ENCODE measurements at places on chromosomes 3 and 15.

- peak; percentile 86 for DNase-seq
These were observed at the start of gene LACTB for GRCh38 chr15:63121382-63122001. Gene LACTB, plus strand, starts transcription at chr15:63121861. Its CDS starts 11 bp downstream, at chr15:63121872.

GRCh38 chr3:188870431-188870830 is 301.3 kb upstream of the TPRG1 start:
- no peak for DNase-seq

DNA sequence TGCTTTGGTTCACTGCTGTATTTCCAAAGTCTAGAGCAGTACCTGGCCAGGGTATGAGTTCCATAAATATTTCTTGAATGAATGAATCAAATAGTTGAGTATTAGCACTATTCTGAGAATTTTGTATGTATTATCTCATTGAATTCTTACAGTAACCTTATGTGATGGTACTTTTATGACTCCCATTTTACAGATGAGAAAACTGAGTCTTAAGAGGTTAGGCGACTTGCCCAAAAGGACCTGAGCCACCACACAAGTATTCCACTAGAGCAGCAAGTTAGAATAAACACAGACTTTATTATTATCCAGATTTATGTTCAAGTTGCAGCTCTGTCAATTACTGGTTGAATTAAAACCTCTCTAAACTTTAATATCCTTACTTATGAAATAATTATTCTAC is 29.4 kb downstream of the CRTC3 start:
- DNase-seq: no peak

DNA sequence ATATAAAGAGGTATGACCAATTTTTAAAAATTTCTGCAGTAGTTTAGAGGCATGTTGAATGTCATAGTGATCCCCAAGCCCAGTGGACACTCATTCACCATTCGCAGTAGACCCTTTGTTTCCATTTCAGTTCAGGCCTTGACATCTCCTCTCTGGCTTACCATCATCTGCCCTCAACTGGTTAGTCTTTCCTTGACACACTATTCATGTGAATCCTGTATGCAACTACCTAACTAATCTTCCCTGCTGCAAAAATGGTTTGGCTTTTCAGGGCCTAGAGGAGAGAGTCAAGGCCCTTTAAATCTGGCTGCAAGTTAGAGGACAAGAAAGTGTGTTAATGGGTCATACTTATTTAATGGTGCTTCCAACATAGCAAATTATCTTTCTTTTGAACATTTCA is 10.9 kb downstream of the APH1B start:
- DNase-seq: no peak

GRCh38 chr3:84922682-84923081 is 36.1 kb upstream of the CADM2 start:
- no peak for DNase-seq

DNA sequence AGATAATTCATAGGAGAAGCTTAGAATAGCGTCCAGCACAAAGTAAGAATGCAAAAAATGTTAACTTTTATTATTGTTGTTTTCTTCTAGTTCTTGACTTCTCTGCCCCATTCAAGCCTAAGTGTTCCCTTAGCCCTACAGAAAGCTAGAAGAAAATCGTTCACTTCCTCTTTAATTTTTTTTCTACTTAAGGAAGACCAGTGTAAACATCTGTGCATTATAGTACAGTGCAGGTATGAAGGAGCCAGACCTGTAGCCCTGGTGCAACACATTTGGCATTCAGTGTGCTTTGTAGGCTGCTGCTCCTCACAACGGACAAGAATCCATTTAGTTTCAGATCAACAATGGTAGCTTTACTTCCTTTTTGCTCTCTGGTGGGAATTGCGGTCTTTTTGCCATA is 127.8 kb upstream of the SLC7A14 start:
- no peak for DNase-seq

- no peak for DNase-seq
These were observed 149.9 kb downstream of the CFAP20DC start for GRCh38 chr3:58899953-58900298.

All from stimulated activated naive CD8-positive, alpha-beta T cell treated with anti-CD3 and anti-CD28 coated beads, Interleukin-15, Interleukin-2, amounts not matched to agents 100 U/mL and 50 U/mL, for 24 hours (primary cell).